ENCODE measurements at places on chromosomes 11 and 22.
A peak's percentile ranks its signal among the peaks of the same experiment; 100 is the strongest.

- peak; percentile 10 for DNase-seq
Measured at GRCh38 chr22:36541831-36542411, 13.0 kb upstream of the EIF3D start.

DNA sequence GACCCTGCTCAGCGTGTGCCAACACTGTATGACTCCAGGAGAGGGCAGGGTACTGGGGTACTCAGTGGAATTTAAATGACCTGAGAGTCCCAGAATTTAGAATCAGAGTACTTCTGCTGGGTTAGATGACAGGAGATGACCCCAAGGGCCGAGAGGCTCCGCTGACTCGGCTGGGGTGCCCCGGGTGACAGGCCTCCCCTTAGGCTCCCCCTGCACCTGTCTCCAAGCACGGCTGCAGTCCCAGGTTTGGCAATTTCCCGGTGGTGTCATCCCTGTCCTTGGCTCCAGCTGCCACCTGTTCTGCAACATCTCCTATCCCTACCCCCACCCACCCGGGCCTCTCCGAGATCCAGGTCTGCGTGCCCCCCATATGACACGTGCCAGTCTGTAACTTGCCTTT is 1.3 kb downstream of the ACTN3 start:
- DNase-seq, result no peak

DNA sequence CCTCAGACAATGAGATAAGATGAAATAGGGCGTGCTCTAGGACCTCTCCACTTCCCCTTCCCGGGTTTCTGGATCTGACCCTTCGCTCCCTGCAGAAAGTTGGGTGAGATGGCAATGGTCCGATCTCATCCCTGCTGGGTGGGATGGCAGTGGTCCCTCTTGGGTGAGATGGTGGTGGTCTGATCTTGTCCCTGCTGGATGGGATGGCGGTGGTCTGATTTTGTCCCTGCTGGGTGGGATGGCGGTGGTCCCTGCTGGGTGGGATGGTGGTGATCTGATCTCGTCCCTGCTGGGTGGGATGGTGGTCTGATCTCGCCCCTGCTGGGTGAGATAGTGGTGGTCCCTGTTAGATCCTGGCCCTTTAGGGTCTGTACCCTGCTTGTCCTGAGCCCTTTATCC is 21.3 kb downstream of the ST14 start:
- DNase-seq, result no peak

DNA sequence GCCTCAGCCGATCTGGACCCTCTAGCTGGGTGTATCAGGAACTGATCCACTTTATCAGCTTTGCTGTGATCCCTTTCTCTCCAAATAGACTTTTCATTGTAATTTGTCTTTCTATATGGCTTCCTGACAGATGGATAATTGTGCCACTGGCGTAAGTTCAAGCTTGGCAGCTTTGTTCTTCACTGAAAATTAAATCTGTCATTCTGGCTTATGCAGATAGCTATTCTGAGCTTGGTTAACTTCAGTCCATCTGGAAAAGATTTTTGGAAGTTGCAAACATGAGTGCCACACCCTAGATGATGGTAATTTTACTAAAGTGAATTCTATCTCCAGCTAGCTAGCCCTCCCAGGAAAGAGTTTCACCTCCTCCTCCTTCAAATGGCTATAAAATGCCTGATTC is 8.1 kb downstream of the OR5A2 start:
- no peak for DNase-seq

GRCh38 chr22:42010778-42011177 is 12.2 kb downstream of the WBP2NL start:
- no peak for DNase-seq

GRCh38 chr11:131467645-131468394 is 97.4 kb downstream of the NTM start:
- DNase-seq, result no peak

DNA sequence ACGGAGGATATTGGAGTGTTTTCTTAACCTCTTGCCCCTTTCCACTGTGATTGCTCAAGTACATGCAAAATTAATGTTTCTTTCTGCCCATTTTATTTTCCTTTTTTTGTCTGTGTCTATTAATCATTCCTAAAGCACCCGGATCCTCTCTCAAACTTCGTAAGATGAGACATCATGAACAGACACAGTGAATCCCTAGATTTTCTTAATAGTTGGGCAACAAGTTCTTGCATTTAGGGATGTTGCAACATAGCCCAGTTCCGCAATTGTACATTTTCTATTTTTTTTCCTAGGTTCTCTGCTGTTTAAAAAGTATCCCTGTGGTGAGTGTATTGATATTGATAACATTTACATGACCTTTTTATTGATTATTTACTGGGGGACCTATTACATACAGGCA is 2.9 kb downstream of the FAM111A start:
- no peak for DNase-seq

- DNase-seq, result no peak
Measured at GRCh38 chr11:8789864-8790263, 107.3 kb downstream of the RPL27A start.

DNA sequence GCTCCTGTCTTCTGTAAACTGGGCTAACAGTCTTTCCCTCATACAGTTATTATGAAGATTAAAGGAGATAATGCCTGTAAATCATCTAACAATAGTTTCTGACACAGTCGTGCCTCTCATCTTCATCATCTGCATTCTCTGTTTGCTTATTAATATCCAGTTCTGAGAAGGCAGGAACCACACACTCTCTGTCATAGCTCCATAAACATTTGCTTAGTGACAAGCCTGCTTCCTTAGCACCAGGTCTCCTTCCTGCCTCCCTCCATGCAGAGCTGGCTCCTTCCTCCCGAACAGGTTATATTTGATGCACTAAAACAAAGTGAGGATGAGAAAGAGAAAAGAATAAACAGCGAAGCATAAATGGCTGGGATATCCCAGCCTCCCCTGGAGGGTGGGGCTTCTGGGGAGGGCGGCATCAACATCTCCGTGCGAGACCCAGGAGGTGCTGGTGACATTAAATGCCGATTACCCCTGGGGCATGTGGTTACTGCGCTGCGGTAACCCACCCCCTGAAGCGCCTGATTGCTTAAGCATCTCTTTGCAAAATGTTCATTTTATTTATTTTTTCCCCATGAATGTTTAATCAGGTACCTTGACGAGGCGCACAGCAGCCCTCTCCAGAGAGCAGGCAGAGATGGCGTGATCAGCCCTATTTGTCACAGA is 404.9 kb downstream of the NXPE2 start:
- no peak for DNase-seq

- DNase-seq, result peak; percentile 5
Measured at GRCh38 chr11:86041975-86042378, 26.9 kb downstream of the PICALM start.

- DNase-seq, result no peak
Measured at GRCh38 chr22:21866833-21867527, 465 bp downstream of the MAPK1 start.

DNA sequence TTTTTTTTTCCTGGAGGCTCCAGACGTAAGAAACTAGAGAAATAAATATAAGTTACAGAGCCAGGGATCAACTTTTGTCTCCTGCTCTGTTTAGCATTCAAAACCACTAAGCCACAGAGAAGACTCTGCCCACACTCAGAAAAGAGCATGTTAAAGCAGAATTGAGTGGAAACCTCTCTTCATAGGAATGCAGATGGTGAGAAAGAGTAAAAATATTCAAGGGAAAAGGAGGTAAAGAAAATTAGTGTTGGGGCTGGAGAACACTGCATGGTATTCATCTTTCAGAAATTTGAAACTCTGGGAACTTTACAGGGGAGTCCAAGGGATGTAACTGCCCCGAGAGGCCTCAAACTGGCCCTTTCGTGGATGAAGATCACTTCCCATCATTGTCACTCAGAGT is 65.1 kb downstream of the CLMP start:
- no peak for DNase-seq

GRCh38 chr11:128407962-128408361 is 179.4 kb downstream of the ETS1 start:
- DNase-seq, result no peak

- no peak for DNase-seq
Measured at GRCh38 chr11:34067383-34068065, 16.0 kb downstream of the CAPRIN1 start.

DNA sequence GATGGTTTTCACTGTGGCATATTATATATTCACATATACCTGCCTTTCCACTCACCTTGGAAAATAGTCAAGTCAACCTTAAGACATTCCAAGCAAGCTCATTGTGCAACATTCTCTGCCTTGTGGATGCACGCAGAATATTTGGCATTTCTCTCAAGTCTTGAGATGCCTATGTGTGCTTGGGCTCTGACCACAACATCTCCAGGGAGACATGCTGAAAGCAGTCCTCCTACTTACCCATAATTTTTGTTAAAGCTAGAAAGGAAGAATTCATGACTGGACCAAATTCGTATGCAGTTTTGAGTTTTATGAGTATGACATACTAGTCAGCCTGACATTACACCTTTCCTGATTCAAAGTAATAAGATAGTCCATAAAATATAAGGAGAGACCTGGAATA is 684.0 kb downstream of the OPCML start:
- DNase-seq, result no peak

DNA sequence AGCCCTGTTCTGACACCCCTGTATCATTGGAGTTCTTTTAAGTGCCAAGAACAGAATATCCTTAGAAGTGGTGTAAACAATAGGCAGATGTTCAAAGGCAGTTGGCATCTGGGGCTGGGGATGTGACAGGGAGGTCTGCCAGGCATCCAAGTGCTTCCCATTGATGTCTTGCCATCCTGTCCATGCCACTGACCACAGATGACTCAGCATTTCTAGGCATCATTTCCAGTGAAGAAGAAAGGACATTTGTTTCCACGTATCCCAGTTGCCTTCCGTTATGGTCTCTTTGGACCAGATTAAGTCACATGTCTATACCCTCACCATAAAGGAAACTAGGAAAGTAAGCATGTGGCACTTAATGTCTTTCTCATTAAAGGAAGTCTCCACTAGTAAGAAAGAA is 76.7 kb upstream of the BARX2 start:
- no peak for DNase-seq

DNA sequence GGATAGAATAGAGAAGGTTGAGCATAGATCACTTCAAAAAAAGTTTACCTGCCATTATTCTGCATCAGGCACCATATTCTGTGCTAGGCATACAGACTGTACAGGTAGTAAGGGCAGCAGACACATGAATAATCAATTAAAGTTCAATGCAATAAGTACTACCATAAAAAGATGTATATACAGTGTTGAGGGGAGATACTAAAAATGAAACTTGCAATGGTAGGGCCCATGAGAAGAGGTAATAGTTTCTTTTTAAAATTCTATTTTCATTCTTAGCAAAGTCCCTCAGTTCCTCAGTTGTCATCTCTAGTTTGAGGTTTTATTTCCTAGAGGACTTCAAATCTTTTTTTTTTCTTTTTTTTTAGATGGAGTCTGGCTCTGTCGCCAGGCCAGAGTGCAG is 819.9 kb downstream of the FAM181B start:
- DNase-seq, result no peak

DNA sequence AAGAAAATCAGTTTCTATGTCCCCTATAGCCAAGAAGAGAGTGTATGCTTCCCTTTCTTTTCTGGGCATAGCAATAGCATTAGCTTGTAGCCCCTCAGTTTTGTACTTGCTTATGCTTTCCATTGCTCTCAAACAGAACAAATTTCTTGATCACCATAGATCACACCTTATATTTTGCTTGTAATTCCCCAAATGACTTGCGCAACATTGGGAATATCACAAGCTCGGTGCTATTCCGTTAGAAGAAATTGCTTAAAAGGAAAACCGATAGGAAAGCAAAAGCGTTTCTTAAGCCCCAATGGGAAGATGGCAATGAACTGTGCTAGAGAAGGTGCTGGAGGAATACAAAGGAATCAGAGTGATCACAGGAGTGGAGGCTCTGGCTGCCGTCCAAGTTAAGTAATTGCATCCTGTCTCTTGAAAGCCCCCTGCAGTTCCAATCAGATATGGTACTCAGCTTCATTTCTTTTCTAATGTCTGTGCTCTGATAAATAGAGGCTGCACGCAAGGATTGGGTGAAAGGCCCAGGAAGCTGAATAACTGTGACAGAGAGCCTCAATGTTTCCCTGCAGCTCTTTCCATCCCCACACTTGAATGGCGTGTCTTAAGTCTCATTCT is 182.1 kb upstream of the KIRREL3 start:
- DNase-seq, result no peak

- DNase-seq, result no peak
Measured at GRCh38 chr22:50670914-50671538, 1.6 kb upstream of the SHANK3 start.

DNA sequence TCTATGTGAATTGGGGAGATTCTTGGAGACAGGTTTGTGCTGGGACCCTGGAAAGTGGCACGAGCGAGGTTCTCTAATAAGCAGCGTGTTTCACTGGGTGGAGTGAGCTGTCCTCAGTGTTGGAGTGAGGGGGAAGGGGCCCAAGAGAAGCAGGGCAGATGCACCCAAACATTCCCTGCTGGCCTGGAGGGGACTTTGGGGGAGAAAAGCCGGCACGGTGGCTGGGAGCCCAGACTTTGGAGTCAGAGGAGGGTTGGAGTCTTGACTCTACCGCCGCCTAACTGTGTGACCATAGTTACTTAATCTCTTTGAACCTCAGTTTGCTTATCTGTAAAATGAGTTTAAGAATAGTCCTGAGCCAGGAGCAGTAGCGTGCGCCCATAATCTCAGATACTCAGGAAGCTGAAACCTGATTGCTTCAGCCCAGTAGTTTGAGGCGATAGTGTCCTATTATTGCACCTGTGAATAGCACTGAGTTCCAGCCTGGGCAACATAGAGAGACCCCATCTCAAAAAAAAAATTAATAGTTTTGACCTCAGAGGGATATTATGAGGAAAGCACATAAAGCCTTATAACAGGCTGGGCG is 614 bp downstream of the NR1H3 start:
- no peak for DNase-seq

GRCh38 chr11:18144243-18144642 is 11.9 kb downstream of the MRGPRX3 start:
- DNase-seq, result no peak

DNA sequence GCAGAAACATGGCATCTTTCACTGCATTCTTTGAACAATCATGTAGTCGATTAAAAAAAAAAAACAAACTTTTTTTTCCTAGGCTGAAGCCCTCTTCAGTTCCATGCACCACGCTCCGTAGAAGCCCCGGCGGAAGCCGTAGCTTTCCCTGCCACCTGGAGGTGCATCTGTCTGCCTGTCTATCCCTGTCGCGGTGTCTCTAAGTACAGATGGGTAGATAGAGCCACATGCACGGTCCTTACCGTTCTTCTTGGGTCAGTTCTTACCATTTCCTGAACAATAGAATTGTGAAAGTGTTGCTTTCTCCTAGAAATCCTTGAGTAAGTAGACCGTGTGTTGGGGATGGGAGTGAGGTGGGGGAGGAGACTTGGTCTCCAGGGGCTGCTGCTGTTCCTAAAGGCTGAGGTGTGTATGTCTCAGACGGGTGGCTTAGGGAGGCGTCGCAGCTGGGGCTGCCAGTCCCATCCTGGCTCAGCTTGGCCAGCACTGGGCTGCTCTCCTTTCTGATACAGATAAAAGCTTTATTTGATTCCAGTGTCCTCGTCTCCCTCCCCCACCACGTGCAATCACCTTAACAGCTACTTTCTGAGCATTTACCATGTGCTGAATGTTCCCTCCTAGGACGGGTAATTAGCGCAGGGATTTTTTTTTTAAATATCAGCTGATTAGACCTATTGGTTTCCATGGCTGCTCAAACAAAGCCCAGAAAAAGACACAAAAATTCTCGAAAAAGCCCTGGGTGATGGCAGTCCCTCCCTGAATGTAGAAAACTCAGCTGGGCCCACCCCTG is 46.8 kb downstream of the MACROD1 start:
- no peak for DNase-seq

GRCh38 chr11:35322318-35322979 is 96.9 kb downstream of the SLC1A2 start:
- DNase-seq, result no peak

GRCh38 chr11:36274414-36274813 is 14.8 kb downstream of the COMMD9 start:
- no peak for DNase-seq
